ENCODE measurements at places on chromosomes 6 and 20.

- DNase-seq, result no peak
Measured at GRCh38 chr20:46599227-46599987, 49.0 kb upstream of the OCSTAMP start.

GRCh38 chr20:50658804-50659380, 32.5 kb downstream of the RIPOR3 start:
- no peak for DNase-seq

- DNase-seq, result no peak
Measured at GRCh38 chr6:81242624-81243023, 509.9 kb downstream of the TENT5A start.

- no peak for DNase-seq
Measured at GRCh38 chr6:150044621-150045145, 19.4 kb upstream of the RAET1L start.

- DNase-seq, result no peak
Measured at GRCh38 chr6:147970970-147971369, 371.7 kb upstream of the SASH1 start.

DNA sequence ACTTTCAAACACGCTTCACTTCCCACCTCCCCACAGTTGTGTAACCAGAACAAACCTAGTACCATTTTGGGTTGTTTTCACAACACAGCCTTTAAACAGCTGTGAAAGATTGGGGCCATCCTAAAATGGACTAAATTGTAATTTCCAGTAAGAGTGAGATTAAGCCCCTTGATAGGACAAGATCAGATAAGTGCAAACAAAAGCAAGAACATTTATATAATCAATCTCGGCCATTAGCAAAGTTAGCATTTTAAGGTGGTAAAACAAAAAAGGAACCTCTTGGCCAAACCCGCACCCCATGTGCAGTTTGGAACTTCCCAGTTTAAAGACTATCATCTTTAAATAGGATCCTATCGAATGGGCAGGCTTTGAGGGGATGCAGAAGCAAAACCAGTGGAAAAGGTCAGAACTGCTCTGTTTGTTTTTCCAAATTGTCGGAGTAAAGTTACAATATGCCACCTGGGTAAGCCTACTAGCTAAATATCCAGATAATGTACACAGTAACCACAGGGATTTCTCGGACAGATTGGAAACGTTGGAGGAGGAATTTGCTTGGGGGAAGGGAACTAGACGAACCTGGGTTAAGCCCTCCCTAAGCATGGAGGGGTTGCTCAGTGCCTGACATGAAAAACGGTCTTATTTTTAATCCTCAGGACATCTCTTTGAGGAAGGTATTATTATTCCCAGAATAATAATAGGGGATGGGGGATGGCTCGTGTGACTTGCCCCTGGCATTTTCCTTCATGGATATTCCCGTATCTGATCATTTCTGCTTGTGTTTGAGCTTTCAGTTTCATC, 159.8 kb upstream of the SALL4 start:
- no peak for DNase-seq

DNA sequence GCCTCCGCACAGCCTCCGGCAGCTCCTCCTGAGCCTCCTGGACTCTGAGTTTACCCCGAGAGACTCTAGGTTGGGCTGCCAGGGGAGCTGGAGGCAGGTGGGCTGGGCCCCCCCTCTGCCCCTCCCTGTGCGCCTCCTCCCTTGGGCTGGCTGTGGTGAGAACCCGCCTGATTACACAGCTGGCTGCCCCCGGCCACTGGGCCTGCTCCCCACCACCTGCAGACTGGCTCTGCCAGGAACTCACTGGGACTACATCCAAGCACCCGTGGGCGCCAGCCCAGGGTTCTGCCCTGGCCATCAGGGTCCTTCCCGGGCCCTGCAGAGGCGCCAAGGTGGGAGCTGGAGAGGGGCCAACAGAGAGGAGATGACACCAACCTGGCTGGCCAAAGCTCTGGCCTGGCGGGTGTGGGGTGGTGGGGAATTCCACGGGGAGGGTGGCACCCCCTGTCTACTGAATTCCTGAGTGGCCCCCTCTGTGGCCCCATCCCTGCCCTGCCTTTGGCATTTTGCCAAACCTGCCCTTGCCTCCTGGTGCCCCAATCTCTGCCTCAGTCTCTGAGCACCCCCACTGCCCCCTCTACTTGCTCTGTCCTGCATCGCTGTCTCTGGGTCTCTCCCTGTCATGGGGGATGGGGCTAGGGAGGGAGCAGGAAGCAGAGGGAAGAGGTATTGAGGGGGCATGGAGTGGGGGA, 21.9 kb upstream of the CDH22 start:
- DNase-seq, result no peak

DNA sequence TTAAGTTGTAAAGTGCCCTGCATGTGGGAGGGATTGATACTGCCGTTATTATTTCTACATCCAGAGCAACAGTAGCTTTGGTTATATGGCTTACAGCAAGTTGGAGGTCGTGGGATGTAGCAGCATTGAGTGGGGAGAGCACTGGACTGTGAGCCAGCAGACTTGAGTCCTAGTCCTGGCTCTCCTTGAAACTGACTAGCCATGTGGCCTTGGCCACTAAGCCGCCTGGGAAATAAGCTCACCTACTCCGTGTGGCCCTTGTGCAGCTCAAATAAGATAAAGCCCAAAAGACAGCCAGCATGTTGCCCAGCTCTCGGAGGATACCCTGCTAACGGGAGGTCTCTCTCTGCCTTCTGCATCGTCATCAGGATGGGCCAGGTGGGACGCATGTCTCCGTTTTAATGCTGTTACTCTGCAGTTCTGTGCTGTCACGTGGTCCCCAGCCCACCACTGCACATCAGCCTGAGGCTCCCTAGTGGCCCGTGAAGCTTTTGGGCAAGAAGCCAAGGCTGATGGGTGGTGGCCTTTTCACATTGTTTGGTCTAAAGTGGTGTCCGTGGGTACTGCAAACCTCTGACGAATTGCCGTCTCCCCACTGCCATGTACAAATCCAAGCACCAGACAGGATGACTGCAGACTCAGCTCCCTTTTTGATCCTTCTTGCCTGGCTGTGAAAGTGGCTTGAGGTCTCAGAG, 7.9 kb downstream of the EPB41L1 start:
- DNase-seq, result no peak

DNA sequence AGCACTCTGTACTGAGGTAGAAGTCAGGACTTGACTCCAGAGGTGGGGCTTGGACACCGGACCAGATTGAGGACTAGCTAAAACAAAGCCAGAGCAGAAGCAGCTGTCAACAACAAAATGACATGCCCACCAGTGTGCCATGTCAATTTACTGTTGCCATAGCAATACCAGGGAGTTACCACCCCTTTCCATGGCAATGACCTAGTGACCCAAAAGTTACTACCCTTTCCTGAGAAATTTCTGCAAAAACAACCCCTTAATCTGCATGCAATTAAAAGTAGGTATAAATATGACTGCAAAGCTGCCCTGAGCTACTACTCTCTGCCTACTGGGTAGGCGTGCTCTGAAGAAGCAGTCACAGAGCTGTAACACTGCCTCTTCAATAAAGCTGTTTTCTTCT, 21.0 kb downstream of the MAP3K5 start:
- DNase-seq, result no peak

GRCh38 chr6:33742092-33742491, 4.6 kb downstream of the IP6K3 start:
- no peak for DNase-seq

GRCh38 chr6:16524380-16524707, 236.9 kb downstream of the ATXN1 start:
- DNase-seq, result no peak

DNA sequence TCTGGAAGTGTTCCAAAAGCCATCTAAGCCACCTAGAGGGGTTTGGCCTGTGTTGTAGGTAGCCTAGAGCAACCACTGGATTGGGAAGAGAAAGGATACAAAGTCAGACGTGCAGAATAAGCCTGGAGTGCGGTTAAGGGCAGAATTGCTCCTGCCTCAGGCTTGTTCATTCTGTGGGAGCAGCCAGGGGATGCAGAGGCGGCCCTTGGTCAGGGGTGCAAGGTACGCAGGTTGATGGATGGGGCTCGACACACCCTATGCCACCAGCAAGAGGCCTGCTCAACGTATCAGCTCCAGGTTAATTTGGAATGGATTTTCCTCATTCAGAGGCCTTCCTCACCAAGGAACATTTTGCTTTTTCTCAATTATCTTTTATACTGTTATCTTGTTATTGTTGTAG, 129.8 kb downstream of the SLC23A2 start:
- no peak for DNase-seq

GRCh38 chr6:36263390-36264000, 6.4 kb upstream of the PNPLA1 start:
- DNase-seq, result no peak

DNA sequence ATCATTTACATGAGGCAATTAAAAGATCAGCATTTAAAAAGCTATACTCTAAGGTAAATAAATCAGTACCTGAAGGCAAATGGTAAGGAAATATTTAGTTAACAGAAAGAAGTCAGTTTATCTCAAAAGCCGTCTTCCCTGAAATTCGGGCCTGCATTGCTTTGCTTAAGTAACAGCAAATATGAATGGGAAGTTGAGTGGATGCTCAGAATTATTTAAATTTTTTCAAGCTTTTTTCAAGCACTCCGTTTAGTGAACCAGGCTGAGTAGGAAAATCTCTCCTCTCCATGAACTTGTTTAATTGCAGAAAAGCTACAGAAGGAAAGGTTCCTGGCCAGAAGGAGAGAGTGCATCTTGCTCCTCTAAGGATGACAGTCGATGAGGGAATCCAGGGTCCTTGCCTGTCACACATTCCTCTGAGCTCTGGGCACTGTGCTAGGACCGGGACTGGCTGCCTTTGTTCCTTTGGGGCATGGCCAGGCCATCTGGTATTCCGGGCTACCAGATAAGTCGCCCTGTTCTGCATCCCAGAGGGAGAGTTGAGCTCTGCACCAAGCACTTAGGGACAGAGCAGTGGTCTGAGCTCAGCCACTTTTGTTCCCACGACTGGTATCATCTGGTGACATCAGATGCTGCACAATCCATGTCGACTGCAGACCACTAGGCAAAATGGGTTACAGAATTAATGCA, 77.6 kb downstream of the RIN2 start:
- DNase-seq, result no peak

DNA sequence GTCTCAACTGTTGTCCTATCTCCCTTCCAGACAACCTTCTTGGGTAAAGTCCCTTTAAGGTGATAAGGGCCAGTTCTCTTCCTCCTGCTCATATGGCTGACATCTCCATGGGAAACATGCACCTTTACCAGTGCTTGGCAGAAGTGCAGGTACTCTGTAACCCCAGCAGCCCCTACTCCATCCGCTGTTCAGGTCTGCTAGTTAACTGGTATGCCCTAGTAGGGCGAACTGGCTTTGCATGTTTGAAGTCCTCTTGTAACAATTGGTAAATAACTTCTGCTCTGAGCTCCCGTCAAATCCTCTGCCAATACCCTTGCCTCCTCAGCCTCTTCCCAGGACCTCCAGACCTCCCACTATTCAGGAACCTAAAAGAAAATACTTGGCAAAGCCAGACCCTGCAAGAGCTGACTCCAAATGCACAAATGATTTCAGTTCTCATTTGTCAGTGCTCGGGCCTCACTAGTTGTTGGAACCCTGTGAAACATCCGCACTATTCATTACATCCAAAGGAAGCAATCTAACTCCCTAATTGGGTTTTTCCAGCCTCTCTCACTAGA, 703.7 kb downstream of the MAFB start:
- DNase-seq, result no peak

DNA sequence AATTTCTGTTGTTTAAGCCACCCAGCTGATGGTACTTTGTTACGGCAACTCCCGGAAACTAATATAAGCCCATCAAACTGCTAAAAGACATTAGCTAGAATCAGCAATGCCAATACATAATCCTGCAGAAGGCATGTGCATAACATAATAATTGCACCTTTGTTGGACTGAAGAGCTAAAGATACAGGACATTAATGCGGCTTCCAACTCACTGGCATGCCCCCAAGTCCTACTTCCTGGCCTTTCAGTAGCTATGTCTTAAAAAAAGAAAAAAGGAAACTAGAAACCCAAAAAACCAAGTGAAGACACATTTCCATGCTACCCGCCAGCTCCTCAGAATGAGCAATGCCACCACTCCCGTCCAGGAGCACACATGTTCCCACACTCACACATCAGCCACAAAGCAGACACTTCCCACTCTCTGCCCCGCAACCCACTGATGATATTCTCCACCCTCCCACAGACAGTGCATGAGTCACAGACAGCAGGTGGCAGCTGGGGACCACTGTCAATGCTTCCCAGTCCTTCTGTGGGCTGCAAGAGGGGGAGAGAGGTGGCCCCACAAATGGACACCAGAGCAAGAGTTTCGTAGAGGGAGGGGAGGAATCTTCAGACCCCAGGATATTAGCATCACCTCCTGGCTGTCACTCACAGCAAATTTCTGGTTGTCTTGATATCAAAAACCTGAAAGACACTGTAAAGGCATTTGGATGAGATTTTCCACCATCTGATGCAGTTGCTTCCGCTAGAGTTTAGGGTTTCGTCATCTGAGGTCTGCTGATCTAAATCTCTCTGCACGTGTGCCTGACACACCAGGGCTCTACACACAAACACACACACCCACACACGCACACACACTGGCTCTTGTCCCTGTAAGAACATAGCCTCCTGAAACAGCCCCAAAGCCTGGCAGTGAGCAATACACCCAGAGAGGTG, 32.8 kb downstream of the GFOD1 start:
- DNase-seq, result no peak

GRCh38 chr6:81996414-81996813, 243.9 kb upstream of the TENT5A start:
- no peak for DNase-seq

- no peak for DNase-seq
Measured at GRCh38 chr20:10788055-10788454, 114.3 kb upstream of the JAG1 start.

GRCh38 chr6:128310451-128310850, 209.9 kb downstream of the PTPRK start:
- DNase-seq, result no peak

GRCh38 chr20:49385465-49385864, 97.0 kb downstream of the KCNB1 start:
- peak; percentile 36 for DNase-seq

GRCh38 chr6:110897433-110897832, 22.8 kb downstream of the AMD1 start:
- DNase-seq, result no peak

GRCh38 chr6:168499045-168499650, 58.2 kb downstream of the SMOC2 start:
- no peak for DNase-seq

DNA sequence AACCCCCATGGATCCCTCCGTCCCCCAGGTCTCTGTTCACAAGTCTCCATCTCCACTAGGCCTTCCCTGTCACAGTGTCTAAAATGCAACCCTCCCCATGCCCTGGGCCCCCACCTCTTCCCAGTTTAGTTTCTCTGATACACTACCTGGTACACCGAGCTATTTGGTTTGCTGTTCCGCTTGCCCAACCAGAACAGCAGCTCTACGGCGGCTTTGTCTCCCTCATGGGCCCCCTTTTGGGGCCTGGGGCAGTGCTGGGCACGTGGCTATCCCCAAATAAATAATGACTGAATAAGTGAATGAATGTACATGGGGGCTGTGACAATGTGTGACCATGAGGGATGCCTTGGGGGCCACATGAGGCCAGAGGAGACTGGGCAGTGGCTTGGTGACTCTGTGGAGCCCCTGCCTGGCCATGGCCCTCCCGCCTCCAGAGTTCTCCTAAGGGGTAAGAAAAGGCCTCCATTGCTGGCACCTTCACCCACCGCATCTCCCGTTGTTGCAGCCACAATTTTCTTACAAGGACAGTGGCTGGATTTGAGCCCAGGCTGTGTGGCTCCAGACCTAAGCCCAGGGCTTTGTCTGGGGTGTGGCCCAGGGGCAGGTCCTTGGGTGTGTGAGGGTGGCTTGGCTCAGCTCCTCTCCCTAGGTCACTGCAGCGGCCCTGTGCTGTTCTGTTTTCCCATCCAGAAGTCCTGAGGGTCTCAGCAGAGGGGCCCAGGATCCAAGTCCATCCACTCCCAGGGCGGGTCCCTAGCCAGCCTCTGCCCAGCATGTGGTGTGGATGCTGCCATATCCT, 408.5 kb upstream of the SULF2 start:
- DNase-seq, result no peak

GRCh38 chr6:92125681-92126080, 1293.7 kb downstream of the EPHA7 start:
- DNase-seq, result no peak
